Glutamatergic neuron (in vitro differentiated cells): ENCODE measurements at places on chromosomes 6 and 20. TPM values are rescaled to one million over a fixed set of nuclear protein-coding genes. Genes with fewer than 3 reads are reported as not detected.

The MAS1 gene
- not detected for total RNA-seq

DNA sequence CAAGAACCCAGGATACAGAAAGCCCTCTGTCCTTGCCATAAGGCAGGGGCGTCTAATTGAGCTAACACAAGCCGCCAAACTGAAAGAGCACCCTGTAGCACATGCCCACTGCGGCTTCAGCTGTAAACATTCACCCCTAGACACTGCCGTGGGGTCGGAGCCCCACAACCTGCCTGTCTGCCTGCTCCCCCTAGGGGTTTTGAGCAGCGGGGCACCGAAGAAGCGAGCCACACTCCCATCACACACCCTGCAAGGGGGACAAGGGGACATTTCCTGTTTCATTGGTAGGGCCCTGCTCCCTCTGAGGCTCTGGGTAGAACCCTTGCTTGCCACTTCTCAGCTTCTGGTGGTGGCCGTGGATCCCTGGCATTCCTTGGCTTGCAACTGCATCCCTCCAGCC, 45.2 kb upstream of the BCLAF1 start:
- peak; percentile 23 for DNase-seq

DNA sequence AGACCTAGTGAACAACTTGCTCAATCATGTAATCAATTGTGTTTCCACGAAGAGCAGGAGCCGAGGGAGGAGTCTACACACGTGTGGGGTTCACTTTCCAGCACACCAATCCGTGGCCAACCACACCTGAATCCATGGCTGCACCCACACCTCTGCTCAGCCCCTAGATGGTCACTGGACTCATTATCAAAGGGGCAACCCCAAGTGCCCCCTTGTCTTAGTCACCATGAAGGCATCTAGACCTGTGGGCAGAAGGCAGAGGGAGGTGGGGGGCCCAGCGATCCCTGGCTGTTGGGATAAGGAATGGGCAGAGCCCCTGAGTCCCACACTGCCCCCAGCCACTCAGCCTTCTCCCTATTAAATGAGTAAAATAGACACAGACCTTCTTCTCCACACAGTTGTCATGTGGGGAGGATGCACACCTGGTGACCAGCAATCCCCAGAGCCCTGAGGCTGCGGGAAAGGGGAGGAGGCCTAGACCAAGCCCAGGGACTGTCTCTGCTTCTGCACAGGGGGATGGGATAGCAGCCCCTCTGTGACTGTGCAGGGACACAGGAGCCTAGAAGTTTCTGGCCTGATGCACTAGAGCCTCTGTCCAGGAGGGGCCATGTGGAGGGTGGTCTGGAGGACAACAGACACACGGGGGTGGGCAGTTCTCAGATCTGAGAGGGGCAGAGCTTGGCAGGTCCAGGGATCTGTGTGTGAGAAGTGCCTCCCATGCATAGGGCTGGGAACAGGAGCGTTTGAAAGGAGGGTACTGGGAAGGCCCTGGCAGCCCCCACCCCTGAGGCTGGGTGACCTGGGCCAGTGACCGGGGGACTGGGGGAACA, 1.9 kb upstream of the RAET1L start:
- DNase-seq: no peak

DNA sequence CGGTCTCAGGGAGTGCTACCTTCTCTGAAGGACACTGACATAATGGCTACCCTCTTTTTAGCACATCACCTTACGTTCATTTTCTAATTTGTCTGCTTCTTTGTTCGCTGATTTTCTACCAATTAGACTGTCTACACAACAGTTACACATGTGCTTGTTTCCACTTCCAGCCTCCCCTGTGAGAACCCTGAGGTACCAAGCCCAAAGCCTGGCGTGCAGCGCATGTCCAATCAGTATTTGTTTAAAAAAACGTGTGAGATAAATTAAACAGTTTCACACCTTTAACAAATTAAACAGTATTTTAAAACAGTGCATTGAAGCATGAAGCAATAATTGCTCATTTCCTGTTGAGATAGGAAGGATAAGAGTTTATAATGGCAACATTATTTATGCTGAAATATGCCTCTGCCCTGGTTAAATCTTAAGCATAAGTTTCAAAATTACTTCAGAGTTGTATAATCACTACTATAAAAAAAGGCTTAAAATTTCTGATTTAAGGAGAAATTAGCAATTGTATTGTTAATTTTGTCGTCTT, 88.9 kb downstream of the MAP3K5 start:
- DNase-seq: no peak

- peak; percentile 52 for DNase-seq
These were observed 95.6 kb downstream of the RAMACL start for GRCh38 chr6:166490671-166491500.
